Stimulated activated CD4-positive, alpha-beta T cell treated with anti-CD3 and anti-CD28 coated beads, Interleukin-1b, Interleukin-23, amount 100 ng/mL, for 1 hour (primary cell): ENCODE measurements at places on chromosomes 4 and X.

- DNase-seq, result no peak
Measured at GRCh38 chrX:15242899-15243555, 26.9 kb downstream of the ASB9 start.

- DNase-seq, result no peak
Measured at GRCh38 chr4:6855692-6856297, 53.8 kb upstream of the TBC1D14 start.

- no peak for DNase-seq
Measured at GRCh38 chrX:6049132-6049531, 179.5 kb downstream of the NLGN4X start.

DNA sequence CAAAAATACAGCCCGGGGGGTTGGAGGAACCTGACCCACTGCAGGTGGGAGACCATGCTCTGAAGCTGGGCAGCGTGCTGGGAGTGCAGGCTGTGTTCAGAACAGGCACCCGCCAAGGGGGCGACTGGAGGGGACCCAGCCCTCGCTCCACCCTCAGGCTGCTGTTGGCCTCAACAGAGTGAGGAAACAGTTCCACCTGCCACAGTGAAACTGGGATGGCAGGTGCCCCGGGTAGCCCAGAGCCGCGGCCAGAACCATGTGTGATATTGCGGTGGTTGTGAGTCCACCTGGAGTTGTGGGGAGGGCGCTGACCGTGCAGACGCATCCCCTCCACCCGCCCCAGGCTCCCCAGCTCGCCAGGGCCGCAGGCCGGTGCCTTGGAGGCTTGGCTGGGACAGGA, 45.7 kb upstream of the PSAPL1 start:
- DNase-seq, result no peak

- DNase-seq, result no peak
Measured at GRCh38 chr4:89615051-89615450, 221.9 kb downstream of the SNCA start.

- no peak for DNase-seq
Measured at GRCh38 chr4:24560868-24561368, 23.4 kb downstream of the DHX15 start.

- DNase-seq, result no peak
Measured at GRCh38 chr4:53189011-53189410, 176.8 kb downstream of the SCFD2 start.

DNA sequence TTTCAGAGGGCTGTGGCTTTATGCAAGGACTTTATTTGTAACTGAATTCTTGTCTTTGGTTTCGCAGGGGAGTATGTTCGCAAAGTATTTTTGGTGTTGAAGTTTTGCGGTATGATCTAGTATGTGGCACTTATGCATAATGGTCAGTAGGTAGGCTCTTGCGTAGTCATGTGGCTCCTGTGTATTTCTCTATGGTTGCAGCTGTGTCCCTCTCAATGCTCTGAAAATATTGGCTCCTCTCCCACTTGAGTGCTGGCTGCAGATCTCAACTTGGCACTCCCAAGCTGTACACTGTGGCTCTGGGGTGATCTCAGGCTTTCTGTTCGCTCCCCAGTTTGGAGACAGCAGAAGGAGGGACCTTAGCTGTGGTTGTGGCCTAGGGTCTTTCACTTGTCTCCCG, 24.8 kb downstream of the ARMCX5 start:
- no peak for DNase-seq

- no peak for DNase-seq
Measured at GRCh38 chr4:66688674-66689073, 856.6 kb downstream of the CENPC start.

GRCh38 chr4:54400802-54401201, 171.7 kb downstream of the PDGFRA start:
- no peak for DNase-seq

GRCh38 chrX:3711331-3711917, 2.0 kb downstream of the PRKX start:
- no peak for DNase-seq

GRCh38 chr4:177322881-177323280, 13.2 kb downstream of the NEIL3 start:
- DNase-seq, result no peak
